Neural crest cell (in vitro differentiated cells): ENCODE measurements at places on chromosomes 5 and 9.
A peak's percentile ranks its signal among the peaks of the same experiment; 100 is the strongest.

DNA sequence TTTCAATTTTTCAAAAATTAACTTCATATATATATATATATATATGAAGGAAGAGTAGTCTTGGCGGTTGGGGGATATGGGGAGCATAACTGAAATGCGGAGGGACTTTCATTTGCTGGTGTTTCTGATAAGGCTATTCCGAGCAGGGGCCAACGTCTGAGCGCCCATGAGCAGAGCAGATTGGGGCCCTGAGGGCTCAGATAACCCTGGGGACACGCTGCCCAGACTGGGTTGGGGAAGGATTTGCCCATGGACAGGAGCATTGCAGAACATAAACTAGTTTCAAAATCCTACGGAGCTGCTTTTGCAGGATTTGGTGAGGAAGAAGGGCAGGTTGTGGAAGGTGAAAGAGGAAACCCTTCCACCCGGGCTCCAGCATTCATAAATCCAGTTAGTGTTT lies 240.2 kb downstream of the IRX1 start:
- no peak for DNase-seq

DNA sequence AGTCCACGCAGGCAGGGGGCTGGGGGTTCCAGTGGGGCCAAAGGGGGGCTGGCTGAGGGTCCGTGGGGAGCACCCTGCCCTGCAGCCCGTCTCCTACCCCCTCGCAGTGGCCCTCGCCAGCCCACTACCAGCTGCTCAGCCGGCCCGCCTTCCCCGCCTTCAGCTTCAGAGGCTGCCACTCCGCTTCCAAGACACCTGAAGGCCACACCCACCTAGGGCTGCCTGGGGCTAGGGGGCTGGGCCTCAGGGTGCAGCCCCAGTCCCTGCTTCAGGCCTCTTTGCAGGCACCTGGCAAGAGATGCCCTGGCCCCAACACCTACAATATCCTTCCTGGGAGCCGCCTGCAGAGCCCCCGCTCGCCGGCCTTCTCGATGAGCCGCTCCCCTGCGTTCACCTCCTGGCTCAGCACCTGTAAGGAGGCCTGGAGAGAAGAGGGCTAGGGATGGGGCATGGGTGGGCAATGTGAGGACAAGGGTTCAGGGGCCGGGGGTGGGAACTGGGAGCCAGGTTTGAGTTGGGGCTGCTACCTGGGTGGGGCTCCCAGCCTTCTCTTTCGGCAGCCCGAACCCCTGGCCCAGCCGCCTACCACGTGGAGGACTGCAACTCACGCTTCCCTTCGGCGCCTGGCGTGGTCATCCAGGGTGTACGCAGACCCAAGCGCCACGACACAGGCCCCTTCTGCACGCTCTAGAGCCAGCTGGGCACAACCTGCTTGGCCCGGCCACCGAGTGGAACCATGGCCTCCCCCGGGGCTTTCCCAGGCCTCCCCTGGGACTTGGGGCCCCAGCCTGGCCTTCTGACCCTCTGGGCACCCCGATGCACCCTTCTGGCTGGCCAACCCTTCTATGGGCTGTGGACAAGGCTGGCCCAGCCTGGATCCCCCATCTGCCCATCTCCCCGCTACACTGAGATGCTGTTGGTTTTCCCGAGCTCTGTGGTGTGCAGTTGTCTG lies 1.7 kb downstream of the STPG3 start:
- DNase-seq: no peak

DNA sequence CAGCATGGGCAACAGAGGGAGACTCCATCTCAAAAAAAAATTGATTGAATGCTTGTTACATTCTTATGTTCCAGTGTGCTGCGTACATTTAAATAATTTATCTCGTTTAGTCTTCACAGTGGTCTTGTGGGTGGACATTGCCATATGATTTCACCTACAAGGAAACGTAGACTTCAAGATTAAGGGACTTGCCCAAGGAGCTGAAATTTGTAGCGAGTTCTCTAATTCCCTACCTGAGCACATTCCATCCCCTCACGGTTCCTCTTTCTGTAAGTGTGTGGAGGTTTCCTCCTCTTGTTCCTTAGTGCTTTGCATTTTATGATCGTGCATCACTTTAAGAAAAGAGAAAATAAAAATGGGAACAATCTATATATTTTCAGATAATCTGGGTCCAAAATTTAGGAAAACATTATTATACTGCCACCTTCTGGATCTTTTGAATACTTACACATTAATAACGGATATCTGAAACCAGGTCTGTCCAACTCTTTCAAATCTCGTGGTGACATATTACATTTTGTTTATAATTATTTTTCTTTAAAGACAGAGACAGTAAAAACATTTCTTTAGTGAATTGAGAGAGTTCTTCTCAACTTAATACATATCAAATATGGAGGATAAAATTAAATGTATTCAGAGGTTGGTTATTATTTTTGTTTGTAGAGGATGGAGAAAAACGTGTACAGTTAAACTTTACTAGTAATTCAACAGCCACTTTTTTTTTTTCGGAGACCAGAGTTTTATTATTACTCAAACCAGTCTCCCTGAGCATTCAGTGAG lies 29.9 kb upstream of the C7 start:
- no peak for DNase-seq

DNA sequence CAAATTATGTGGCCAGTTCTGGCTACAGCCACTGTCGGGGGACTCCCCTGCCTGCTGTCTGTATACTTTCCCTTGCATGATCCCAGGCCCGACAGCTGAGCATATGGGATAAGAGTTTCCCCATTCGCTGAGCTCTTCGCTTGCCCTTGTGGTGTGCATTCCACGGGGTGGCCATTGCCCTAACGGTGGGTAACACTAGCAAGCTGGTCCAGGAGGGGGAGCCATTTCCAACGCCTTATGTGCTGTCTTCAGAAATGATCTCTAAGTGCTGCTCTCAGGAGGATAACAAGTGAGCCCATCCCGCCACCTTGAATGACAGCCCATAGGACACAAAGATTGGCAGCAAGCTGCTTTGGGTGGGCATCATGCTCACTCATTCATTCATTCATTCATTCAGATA lies 190.9 kb downstream of the FSTL4 start:
- peak; percentile 44 for DNase-seq

- no peak for DNase-seq
These were observed 24.9 kb upstream of the DCAF12 start for GRCh38 chr9:34151398-34151797.

- DNase-seq: no peak
These were observed 74.5 kb downstream of the F2RL2 start for GRCh38 chr5:76548525-76549229.

GRCh38 chr5:1751864-1752822 lies 47.5 kb downstream of the MRPL36 start:
- no peak for DNase-seq

DNA sequence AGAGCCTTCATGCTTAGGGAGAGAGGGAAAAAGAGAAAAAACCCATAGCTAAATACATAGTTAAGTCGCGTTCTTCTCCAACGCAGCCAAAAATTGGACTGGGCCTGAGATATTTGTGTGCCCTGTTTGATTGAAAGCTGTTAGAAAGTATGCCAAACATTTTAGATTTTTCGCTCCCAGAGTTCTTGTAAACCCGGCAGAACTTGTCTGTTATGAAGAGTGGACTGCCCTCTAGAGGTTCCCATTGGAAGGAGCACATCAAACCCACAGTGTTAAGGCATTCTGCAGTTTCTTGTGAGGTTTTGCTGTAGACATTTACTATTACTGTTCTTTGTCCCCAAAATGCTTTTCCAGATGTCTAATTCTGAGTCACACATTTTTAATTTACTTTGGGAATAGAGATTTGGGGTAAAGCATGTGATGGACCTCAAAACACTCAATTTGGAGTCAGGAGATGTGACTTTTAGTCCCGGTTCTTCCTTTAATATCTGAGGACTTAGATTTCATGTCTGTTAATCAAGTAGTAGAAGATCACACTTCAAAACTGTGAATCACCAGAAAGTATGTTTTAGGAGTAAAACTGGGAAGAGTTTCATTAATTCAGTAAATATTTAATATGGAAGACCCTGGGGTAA lies 96.6 kb downstream of the PCSK1 start:
- peak; percentile 57 for DNase-seq

- DNase-seq: peak; percentile 8
These were observed 388.3 kb downstream of the PLK2 start for GRCh38 chr5:58071566-58071965.

DNA sequence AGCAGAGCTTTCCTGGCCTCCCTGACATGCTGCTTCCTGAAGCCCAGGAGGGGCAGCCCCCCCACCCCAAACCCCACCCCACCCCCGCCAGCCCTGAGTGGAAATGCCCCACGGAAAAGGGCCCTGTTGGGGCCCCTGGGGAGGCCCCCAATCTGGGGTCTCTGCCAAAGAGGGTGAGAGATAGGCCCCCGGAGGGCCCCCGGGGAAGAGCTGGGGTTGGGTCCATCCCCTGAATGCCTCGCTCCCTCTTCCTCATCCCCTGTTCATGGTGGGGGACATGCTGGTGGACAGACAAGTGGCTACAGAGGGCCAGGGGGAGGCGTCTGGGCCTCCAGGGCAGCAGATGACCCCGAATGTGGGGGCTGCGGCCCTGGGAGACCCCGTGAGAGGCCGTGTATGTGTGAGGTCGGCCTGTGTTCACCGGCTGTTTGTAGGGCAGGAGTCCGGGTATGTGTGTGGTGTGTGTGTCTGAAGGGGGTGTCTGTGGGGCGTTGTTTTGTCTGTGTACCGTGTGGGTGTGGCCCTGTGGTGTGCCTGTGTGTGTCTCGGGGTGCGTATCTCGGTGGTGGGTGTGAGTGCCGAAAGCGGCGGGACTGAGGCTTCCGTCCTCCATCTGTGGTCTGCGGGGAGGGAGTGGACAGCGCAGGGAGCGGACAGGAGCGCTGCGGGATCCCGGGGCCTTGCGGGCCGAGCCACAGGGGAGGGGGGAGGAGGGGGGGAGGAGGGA lies 11.3 kb downstream of the C9orf50 start:
- DNase-seq: no peak

- no peak for DNase-seq
These were observed 218.6 kb downstream of the TTLL11 start for GRCh38 chr9:121874524-121874923.

GRCh38 chr9:19136129-19136528 lies 8.8 kb upstream of the PLIN2 start:
- no peak for DNase-seq

DNA sequence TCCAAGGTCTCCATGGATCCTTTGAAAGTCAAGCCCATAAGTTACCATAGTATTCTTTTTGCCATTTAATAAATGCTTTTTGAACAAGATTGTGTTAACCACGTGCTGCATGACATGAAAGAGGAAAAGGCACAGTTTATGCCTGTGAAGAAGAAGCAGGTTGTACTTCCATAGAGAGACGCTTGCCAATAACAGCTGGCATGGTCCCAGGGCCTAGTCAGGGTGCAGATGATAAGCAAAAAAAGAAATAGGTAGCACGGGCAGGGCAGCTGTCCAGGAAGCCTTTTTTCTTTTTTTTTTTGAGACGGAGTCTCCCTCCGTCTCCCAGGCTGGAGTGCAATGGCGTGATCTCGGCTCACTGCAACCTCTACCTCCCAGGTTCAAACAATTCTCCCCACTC lies 71.8 kb upstream of the CLINT1 start:
- no peak for DNase-seq

DNA sequence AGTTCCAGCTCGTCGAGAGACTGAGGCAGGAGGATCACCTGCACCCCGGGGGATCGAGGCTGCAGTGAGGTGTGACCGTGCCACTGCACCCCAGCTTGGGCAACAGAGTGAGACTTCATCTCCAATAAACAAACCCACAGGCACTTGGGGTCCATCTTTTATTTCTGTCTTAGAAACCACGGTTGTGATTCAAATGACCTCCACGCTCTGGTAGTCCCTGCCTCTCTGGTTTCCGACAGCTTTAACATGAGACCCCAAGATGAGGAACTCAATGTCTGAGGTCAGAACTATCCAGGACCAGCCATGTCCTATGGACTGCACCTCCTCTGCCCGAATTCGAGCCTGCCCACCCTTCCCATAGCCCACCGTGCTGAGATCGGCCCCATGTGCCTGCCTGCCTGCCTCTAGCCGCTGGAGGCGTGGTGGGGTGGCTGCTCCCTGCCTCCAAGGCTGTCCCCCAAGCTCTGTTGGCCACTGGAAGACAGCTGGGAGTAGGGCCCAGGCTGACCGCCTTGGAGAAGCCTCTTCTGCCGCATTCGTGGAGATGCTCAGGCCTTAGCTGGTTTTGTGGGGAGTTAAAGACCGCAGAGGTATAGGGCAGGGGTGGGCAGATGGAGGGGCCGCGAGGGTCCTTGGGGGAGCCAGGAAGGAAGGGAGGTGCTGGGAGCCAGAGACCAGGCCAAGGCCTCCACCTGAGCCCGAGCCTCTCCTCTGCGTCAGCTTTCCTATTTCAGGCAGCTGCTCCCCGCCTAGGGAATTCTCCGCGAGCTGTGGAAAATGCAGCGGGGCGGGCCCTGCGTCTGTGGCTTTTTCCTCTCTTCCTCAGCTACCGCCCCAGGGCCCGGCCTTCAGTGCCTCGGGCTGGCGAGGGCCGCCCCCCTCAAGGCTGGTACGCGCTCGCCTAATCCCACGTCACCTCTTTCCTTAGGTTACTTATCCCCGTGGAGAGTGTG lies 6.9 kb upstream of the WDR5 start:
- DNase-seq: no peak

DNA sequence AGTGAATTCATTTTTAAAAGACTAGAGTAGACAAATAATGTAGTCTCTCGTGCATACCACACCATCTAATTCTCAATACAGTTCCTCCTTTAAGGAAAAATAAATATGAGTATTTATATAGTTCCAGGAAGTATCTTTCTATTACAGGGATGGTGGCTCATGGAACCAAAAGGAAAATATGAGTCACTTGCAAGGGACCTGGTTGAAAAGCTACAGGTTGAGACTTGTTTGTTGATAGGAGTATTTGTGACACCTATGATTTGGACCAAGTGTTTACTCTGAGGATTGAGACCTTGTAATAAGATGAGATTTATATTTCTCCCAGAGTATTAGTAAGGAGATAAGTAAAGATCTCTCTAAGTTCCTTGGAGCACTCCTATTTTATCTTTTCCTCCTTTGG lies 67.4 kb downstream of the CDO1 start:
- DNase-seq: no peak

DNA sequence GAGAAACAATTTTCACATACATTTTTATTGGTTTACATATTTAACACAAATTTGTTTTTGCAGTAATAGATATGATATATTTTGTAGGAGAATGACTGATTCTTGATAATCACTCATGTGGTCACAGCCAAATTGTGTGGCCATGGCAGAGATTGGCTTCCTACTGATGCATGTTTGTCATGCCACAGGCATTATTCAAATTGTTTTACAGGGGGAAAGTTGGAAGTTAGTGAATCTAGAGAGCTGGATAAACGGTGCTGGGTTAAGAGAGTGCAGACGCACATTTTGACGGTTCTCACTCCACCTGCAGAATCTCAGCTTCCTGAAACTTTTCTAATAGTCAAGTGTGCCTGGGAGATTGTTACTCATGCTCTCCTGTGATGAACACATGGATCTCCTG lies 91.1 kb upstream of the FBN2 start:
- DNase-seq: no peak
